ENCODE measurements at places on chromosomes 7 and 10.

DNA sequence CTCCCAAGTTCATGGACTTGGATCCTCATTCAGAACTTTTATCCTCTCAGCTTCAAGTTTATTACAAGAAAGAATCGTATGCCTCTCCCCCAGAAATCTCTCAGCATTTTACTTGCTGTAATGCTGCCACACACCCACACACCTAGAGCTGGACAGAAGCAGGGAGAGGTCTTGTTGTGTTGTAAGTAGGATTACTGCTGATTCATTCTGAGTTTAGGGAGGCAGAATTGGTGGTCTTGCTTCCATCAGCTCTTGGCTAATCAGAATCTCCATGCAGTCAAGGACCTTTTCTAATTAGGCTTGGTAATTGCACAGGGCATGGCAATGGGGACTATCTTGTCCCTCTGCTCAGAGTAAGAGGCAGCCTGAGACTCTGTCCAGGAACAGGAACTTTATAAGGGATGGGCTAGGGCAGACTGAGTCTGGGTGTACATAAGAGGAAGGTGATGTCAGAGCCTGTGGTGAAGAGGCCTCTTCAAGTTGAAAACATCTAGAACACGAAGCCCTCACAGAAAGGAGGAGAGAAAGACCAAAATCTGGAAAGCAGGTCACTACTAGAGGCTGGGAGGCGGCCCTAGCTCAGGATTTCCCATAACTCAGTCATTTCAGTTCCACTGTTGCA lies 7.0 kb upstream of the PTPRE start:
- no peak for DNase-seq

DNA sequence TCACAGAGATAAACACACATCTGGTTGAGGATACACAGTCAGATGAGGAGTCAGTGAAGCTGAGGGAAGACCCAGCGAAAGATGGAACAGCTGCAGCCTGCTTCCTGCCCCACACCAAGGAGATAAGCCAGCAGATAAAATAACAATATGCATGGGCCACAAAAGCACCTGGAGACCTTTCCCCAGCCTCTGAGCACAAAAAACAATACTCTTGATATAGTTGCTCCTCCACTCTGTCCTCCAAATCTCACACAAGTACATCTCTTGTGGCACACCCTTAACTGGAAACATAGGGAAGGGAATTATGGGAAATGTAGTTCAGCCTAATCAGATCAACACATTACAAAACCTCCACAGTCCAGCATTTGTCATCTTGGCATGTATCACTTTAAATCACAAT lies 9.7 kb upstream of the FHIP2A start:
- DNase-seq, result no peak

GRCh38 chr7:50285269-50285668 lies 19.2 kb upstream of the IKZF1 start:
- no peak for DNase-seq

DNA sequence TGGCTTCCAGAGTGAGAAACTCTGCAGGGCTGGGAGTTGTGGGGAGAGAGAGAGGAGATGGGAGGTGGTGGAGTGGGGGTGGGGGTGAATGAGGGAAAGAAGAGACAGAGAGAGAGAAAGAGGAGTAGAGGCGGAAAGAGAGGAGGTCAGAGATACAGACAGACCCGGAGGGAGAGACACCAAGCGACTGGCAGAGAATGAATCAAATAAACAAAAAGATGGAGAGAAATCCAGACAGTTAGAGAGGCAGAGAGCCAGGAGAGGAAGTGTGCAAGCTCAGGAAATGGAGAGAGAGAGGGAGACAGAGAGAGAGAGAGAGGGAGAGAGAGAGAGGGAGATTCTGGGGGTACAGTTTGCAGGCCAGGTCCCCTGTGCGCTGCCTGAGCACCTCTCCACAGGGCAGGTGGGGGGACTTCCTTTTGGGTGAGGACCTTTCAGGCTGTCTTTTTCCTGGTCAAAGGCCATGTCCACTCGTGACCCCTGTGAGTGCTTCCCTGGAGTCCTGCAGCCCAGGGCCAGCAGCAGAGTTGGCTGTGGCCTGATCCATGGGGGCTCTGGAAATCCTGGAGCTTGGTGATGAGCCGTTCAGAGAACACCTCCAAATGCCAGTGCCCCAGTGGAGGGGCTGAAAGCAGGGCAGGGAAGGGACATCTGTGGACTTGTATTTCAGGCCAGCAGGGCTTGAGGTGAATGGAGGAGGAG lies 25.0 kb upstream of the PCBD1 start:
- no peak for DNase-seq

DNA sequence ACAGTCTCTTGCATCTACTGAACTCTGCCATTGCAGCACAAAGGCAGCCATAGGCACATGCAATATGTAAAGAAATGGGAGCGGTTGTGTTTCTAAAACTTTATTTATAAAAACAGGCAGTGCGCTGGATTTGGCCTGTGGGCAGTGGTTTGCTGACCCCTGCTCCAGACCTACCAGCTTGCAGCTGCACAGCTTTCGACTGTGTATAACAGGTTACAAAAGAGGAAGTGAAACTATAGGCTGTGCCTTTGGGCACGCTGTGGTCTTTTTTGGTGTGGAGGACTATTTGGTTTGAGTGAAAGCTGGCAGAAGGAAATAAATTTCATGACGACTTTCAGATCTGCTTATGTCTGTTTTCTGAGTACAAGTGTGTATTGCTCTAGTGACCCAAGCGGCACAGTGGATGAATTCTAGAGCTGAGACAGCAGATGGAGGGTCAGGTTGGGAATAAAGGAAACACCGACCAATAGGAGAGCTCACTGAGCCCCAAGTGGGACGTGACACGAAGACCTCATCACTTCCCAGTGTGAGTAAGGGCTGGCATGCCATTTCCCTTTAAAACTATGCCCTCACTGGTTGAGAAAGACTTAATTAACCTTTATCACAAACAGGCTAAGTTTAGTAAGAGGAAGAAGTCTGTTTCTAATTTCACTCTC lies 152.7 kb downstream of the ANK3 start:
- peak; percentile 57 for DNase-seq

GRCh38 chr7:105876964-105877601 lies 684 bp upstream of the ATXN7L1 start:
- DNase-seq, result peak; percentile 69

GRCh38 chr7:36115448-36116321 lies 37.4 kb upstream of the EEPD1 start:
- DNase-seq, result peak; percentile 96

- no peak for DNase-seq
Observed at GRCh38 chr10:10959666-10960065, 58.0 kb upstream of the CELF2 start.

DNA sequence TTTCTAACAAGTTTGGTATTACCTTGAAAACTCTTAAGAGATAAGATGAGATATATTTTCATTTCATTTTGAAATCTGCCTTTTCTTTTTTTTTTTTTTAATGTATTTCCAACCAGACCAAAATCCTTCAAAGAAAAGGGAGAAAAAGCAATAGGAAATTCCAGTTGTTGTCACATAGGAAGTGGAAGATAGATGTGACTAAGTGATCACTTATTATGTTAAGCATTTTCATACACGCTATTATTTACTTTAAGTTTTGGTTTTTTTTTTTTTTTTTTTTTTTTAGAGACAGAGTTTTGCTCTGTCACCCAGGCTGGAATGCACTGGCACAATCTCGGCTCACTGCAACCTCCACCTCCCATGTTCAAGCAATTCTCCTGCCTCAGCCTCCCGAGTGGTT lies 197.2 kb upstream of the FRMD4A start:
- no peak for DNase-seq

DNA sequence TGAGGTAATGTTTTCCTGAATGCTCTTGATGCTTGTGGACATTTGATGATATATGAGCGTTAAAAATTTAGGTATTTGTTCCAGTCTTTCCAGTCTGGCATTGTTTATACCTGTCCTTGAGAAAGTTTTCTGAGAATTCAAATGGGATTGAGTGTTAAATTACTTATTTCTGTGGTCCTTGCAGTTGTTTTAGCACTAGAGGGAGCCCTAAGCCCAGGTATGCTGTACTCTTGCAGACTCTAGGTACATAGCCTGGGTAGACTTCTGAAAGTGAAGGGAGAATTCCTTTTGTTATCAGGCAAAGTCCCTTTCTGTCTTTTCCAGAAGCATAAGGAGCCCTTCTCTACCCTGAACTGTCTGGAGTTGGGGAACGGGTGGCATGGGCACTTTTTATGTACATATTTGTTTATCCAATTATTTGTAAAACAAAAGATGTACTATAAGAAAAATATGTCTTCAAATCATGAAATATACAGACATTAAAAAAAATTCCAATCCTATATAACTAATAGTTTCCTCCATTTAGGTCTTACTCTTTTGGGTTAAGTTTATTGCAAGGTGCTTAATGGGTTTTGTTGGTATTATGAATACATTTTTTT lies 262.1 kb downstream of the ATRNL1 start:
- DNase-seq, result peak; percentile 76

- no peak for DNase-seq
Observed at GRCh38 chr10:88661577-88661976, 2.7 kb upstream of the LIPF start.

DNA sequence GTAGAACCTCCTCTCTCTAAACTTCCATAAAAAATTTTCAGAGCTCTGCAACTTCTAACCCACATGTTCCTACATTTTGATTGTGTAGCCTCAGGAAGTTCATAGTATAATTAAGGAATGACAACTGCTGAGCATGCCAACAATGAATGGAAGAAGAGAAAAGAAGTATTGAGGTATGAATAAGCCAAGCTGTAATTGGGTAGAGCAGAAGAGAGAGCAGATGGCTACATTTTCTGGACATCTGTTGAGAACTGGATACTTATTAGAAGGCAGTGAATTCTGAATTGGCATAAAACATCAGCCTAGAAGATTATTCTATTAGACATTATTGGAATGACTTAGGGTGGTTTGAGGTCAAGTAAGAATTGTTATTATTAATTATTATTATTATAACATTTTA lies 728.3 kb upstream of the PHF14 start:
- no peak for DNase-seq

DNA sequence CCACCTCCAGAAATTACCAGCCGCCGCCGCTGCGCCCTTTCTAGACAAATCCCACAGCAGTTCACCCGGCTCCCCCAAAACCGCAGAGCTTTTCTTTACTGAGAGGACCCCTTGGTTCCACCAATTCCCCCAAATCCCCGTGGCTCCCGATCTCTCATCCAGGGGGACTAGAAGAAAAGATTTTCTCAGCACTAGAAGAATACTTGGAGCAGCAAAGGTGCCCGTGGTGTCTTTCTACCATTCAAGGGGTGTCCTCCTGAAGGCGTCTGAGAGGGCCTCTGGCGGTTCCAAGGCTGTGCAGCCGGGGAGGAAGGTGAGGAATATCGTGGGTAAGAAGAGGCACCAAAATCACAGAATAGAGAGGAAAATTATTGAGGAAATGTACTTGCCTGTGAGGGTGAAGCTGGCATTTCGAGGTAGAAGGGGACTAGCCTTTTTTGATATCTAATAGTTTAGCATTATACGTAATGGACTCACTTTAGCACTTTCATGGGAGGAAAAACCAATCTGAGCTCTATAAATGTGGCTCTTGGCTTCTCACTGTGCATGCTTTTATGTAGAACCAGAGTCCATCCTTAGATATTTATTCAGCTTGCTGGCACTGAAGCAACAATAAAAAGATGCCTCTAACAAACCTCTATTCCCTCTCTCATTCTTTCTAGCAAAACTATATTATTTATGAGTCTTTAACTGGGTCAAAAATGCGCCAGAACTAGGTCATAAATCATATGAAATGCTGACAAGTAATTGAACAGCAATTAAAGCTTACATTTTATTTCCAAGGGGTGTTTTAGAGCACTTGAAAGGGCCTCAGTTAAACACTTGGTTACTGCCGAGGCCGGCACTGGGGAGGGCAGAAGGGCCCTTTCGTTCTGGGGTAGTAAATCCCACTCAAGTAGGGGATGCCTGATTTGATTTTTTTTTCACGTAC lies 13.8 kb upstream of the HOXA2 start:
- DNase-seq, result no peak

Data from adipocyte (in vitro differentiated cells).